ENCODE measurements at places on chromosomes 2 and 18.
A peak's percentile ranks its signal among the peaks of the same experiment; 100 is the strongest.

GRCh38 chr2:108220191-108220590 is 19.6 kb upstream of the SULT1C3 start:
- no peak overlapping the region for H3K27ac ChIP-seq
- H3K36me3 ChIP-seq: no peaks in the 10 kb centered on the region
- H3K27me3 ChIP-seq: no peaks in the 10 kb centered on the region
- no peak overlapping the region for H3K4me3 ChIP-seq

DNA sequence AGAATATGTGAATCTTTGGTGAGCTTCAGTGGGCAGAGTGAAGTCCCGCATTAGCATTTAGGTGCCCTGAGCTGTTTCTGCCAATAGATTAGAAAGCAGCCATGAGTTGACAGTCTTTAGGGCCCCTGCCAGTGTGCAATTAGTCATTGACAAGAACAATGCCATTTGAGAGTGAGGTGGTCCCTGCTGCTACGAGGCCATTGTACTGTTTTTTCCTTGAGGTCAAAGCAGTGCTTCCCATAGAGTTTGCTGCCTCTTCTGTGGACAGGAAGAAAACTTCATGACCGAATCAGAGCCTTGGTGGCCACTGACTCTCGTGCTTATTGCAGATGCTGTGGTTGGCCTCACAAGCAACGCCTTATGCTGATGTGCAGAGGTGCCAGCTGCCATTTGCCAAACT is 102.7 kb downstream of the SH3BP4 start:
- DNase-seq: no peak

- no peak overlapping the region for H3K27ac ChIP-seq
- no peak for DNase-seq
Measured at GRCh38 chr2:62178741-62179271, 17.1 kb upstream of the B3GNT2 start.

DNA sequence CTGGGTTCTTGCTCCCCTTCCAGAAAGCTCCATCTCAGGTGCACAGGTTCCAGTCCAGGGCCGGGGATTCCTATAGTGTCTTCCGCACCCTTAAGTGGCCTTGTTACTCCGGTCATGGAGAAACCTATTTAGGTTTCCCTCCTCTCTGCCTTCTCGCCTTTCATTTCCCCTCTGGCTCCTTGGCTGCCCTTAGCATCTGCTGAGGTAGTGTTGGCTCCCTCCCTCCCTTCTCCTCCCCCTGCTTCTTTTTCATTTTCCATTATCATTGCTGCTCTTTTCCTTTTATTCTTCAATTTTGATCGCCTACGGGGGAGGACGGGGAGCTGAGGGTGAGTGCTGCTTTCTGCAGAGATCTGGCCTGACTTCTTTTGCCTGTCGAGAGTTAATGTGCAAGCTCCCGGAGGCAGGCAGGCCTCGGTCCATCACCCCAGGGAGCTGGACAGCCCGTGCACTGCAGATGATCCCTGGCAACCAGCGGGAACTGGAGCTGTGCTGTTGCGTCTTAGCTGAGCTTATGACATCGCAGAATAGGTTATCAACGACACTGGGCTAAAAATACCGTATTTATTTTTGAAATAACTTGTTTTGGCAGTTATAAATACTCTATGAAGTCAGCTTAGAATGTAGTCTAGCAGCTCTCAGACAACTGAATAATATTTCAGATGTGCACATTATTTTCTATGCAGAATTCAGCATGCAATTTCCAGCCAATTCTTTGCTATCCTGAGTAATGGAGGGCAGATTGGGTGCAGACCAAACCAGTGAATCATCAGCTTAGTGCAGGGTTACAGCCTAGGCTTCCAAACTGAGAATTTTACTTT is 141.9 kb downstream of the SLC4A3 start:
- H3K4me1 ChIP-seq: no peaks in the 10 kb centered on the region
- DNase-seq: no peak
- H3K4me3 ChIP-seq: no peak overlapping the region
- no peaks in the 10 kb centered on the region for H3K36me3 ChIP-seq
- H3K27ac ChIP-seq: no peak overlapping the region

GRCh38 chr18:36298126-36298741 is 721 bp downstream of the FHOD3 start:
- H3K4me1 ChIP-seq: peaks cover 24% of the 10 kb centered on the region
- peak overlapping the region; percentile 66 for H3K27ac ChIP-seq
- H3K27me3 ChIP-seq: no peaks in the 10 kb centered on the region
- no peaks in the 10 kb centered on the region for H3K36me3 ChIP-seq

DNA sequence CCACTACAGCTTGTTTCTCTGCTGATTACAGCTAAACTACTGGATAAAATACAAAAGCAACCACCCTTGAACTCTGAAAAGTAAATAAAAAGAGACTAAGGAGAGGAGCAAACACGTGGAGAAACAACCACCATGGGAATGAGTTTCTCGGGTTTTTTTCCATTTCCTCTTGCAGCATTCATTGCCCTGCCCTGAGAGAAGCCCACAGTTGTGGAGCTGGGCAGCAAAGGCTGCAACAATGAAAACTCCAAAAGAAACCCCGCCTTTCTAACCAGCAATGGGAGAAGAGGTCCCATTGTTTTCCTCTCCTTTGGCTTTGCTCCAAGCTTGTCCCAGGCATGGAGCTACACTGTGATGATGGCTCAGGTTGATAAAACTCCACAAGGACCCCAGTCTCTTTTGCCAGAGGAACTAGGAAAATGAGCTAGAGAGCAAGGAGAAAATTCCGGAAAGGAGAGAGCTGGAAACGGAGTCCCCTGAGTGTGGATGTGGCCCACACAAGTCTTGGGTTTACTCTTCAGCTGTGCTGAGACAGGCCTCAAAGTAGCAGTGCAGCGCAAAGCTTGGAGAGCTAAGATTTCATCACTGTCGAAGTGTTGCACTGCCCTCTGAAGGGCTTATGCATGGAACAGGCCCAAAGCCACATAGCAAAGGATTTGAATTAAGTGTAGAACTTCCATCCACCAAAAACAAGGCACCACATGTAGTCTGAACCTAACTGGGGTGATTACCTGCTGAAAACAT is 20.9 kb downstream of the NAPG start:
- H3K36me3 ChIP-seq: peaks cover 78% of the 10 kb centered on the region
- no peak for DNase-seq
- no peaks in the 10 kb centered on the region for H3K27me3 ChIP-seq

DNA sequence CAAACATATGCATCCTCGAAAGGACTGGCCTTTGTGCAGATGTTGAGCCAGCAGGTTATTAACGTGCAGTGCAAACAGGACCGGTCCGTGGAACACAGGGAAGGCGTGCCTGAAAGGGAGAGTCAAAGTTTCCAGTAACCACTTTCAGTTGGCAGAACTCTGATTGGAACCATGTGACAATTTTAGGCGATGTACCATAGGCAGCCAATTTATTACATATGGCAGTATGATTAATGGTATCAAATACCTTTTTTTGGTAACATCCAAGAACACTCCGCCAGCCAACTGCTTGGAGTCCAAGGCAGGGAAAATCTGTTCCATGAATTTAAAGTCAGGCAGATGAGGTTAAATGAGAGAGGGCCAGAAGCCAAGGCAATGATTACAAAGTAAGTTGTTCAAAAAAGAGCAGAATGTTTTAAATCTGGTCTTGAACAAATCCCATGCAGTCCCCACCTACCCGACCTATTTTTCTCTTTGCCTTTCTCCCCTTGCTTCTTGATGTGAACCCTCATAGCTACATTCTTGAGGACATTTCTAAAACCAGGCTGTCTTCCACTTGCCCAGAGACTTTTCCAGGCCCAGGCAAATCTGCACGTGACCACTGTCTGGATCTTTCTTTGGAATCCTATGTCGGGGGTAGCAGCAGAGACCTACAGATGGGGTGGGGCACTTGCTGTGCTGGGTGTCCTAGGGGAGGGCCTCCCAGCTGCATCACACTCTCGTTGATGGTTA is 351.7 kb downstream of the HRH4 start:
- no peaks in the 10 kb centered on the region for H3K36me3 ChIP-seq
- no peak for DNase-seq
- H3K27me3 ChIP-seq: no peaks in the 10 kb centered on the region
- H3K4me3 ChIP-seq: no peak overlapping the region

GRCh38 chr2:177556153-177556552 is 163.6 kb downstream of the AGPS start:
- peaks cover 4% of the 10 kb centered on the region for H3K4me1 ChIP-seq
- no peak for DNase-seq
- H3K36me3 ChIP-seq: no peaks in the 10 kb centered on the region
- H3K27me3 ChIP-seq: no peaks in the 10 kb centered on the region
- H3K27ac ChIP-seq: no peak overlapping the region

DNA sequence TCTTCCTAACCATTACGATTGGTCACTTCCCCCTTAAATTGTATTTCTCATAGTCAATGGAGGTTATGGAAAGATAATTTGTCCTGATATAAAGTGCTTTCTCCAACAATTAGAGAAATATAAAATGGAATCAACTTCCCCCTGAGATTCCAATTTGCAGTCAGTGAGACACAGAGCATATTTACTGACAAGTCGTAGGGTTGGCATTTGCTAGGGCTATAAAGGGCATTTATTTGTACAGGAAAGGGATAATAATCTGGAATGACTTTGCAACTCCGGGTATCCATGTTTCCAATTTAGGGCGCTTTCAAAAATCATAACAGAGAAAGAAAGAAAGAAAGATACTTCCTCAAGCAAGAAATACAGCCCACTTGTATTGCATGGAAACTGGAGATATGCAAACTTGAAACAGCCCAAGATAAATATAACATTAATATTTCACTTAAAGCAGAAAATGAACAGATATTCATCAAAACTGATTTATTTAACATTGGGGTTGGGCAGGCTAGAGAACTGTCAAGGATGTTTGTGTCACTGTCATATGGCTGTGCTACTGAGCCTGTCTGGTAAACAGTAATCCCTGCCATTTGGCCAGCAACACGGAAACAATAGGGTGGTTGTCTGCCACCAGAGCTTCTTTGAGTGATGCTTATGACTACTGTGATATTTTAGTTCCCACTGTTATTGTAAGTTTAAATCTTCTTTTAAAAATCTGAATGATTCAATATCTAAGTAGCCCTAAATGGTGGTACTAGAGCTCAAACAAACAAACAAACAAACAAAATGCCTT is 621.8 kb downstream of the LRP1B start:
- no peak for DNase-seq
- no peaks in the 10 kb centered on the region for H3K4me1 ChIP-seq
- no peaks in the 10 kb centered on the region for H3K27me3 ChIP-seq
- H3K27ac ChIP-seq: no peak overlapping the region

- no peaks in the 10 kb centered on the region for H3K4me1 ChIP-seq
- no peaks in the 10 kb centered on the region for H3K27me3 ChIP-seq
- no peak overlapping the region for H3K4me3 ChIP-seq
Measured at GRCh38 chr2:174892546-174892945, 112.6 kb downstream of the CHN1 start.

- no peak overlapping the region for H3K4me3 ChIP-seq
- no peaks in the 10 kb centered on the region for H3K4me1 ChIP-seq
- H3K27me3 ChIP-seq: no peaks in the 10 kb centered on the region
- no peak overlapping the region for H3K27ac ChIP-seq
- H3K36me3 ChIP-seq: no peaks in the 10 kb centered on the region
Measured at GRCh38 chr18:56541793-56542192, 96.6 kb downstream of the TXNL1 start.

DNA sequence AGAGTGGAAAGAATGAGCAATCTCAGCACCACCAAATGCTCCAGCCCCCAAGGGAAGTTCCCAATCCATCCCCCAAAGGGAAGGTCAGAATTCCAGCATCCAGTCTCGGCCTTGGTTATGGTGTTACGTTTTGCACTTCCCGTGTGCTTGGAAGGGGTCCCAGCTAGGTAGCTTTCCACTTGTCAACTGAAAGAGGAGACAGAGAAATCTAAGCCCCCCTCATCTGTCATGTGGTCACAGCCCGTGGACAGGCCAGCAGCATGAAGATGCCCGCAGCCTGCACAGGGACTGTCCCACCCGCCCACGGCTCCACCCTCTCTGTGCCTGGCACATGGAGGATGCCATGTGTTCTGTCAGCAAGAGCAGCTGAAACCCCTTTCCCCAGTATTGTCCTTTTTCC is 32.1 kb downstream of the RHOB start:
- no peak overlapping the region for H3K27ac ChIP-seq
- no peak overlapping the region for H3K4me3 ChIP-seq
- H3K27me3 ChIP-seq: no peaks in the 10 kb centered on the region
- DNase-seq: no peak
- H3K4me1 ChIP-seq: no peaks in the 10 kb centered on the region

- H3K27ac ChIP-seq: no peak overlapping the region
- no peaks in the 10 kb centered on the region for H3K27me3 ChIP-seq
Measured at GRCh38 chr18:39692367-39693015, 2126.9 kb upstream of the CELF4 start.

- H3K36me3 ChIP-seq: no peaks in the 10 kb centered on the region
- DNase-seq: no peak
- H3K4me3 ChIP-seq: no peak overlapping the region
- peaks cover 34% of the 10 kb centered on the region for H3K4me1 ChIP-seq
- peak overlapping the region; percentile 52 for H3K27ac ChIP-seq
Measured at GRCh38 chr2:64403426-64403825, 50.5 kb upstream of the LGALSL start.

DNA sequence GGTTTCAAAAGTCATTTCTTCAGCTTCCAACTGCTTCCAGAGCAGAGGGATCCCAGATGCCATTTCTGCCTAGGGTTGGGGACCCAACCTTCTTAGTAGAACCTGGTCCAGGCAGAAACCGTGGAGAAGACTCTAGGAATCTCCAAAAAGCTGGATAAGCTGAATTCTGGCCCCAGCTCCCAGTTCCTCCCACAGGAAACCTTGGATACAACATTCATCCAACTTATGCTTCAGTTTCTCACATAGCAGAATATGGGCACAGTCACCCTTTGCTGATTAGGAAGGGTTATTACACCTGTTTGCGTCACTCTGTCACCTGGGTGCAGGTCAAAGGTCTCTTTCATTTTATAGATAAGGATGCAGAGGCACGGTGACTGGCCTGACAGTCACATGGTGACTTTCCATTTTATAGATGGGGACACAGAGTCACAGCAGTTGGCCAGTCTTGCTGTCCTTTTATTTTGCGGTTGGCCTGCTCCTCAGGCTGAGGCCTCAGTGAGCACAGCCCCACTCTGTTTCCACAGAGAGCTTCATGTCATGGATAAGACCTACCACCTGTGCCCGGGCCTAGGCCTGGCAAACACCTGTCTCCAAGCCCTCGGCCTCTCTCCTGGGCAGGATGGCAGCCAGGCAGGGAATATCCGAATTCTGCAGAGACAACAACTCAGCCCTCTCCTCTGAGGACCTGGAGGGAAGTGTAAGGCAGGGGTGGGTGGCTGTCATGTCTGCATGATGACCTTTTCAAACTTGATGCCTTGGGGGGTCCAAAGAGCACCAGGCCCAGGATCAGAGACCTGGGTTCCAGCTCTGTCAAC is 148.8 kb downstream of the SMAD7 start:
- H3K4me3 ChIP-seq: no peak overlapping the region
- peak; percentile 20 for DNase-seq
- no peaks in the 10 kb centered on the region for H3K27me3 ChIP-seq
- H3K27ac ChIP-seq: no peak overlapping the region
- H3K4me1 ChIP-seq: no peaks in the 10 kb centered on the region
- no peaks in the 10 kb centered on the region for H3K36me3 ChIP-seq

GRCh38 chr2:22458440-22458839 is 926.5 kb upstream of the KLHL29 start:
- no peak overlapping the region for H3K4me3 ChIP-seq

Data from RWPE2 (cell line).